H1 (cell line): ENCODE measurements at places on chromosomes 12 and 14.

- H3K36me3 ChIP-seq = no peaks in the 10 kb centered on the region
- H3K4me3 ChIP-seq = no peak overlapping the region
- H3K27me3 ChIP-seq = no peaks in the 10 kb centered on the region
- no peak overlapping the region for H3K27ac ChIP-seq
- no peak for DNase-seq
- peaks cover 12% of the 10 kb centered on the region for H3K4me1 ChIP-seq
Observed at GRCh38 chr12:104750061-104750460, 208.0 kb downstream of the SLC41A2 start.

DNA sequence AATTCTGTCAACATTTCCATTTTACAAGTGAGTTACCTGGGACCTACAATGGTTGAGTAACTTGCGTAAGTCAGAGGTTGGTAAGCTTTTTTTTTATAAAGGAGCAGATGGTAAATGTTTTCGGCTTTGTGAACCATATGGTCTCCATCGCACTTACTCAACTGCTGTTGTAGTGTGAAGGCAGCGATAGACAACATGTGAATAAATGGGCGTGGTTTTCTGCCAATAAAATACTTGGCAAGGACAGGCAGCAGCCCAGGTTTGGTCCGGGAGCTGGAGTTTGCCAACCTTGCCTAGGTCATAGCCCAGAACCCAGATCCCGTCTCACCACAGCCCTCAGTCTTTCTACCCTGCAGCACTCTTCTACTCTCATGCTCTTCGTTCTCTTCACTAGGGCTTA, 6.3 kb downstream of the DDX55 start:
- peaks cover 81% of the 10 kb centered on the region for H3K36me3 ChIP-seq
- no peak for DNase-seq
- H3K4me3 ChIP-seq = no peak overlapping the region

GRCh38 chr12:125981610-125982253, 916.5 kb downstream of the AACS start:
- H3K4me1 ChIP-seq = no peaks in the 10 kb centered on the region
- H3K27ac ChIP-seq = no peak overlapping the region
- no peak for DNase-seq

GRCh38 chr12:8780389-8780788, 42.0 kb upstream of the A2ML1 start:
- DNase-seq = no peak
- peaks cover 5% of the 10 kb centered on the region; the same call in 1 of the 2 replicates for H3K36me3 ChIP-seq
- H3K27me3 ChIP-seq = no peaks in the 10 kb centered on the region
- no peak overlapping the region for H3K27ac ChIP-seq
- H3K4me3 ChIP-seq = no peak overlapping the region

GRCh38 chr12:110774824-110775223, 32.1 kb upstream of the PPP1CC start:
- H3K4me1 ChIP-seq = no peaks in the 10 kb centered on the region
- H3K27me3 ChIP-seq = no peaks in the 10 kb centered on the region
- no peak overlapping the region for H3K4me3 ChIP-seq
- DNase-seq = no peak

- H3K36me3 ChIP-seq = no peaks in the 10 kb centered on the region
- H3K27ac ChIP-seq = no peak overlapping the region
- no peaks in the 10 kb centered on the region for H3K27me3 ChIP-seq
- H3K4me3 ChIP-seq = no peak overlapping the region
- DNase-seq = no peak
- H3K4me1 ChIP-seq = peaks cover 4% of the 10 kb centered on the region
Observed at GRCh38 chr12:108324351-108325017, 14.6 kb downstream of the CMKLR1 start.
